ENCODE measurements at places on chromosomes 3 and 15.

- peak; percentile 30 for DNase-seq
Observed at GRCh38 chr3:94024385-94024784, 4.0 kb downstream of the STX19 start.

DNA sequence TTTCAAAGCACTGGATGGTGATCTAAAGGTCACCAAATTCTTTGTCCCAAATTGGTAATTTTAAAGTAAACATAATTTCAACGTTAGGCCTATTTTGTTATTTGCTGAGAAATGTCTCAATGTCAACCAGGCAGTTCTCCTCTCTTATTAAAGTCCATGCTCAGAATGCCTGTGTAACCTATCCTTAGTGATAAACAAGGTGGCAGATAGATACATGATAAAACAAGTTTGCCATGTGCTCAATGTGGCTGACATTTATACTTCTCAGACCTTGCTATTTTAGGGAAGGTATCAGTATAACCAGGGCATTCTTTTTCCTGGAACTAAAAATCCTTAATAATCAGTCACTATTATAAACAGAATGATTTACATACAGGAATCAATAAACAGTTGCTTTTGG lies 8.5 kb downstream of the MBNL1 start:
- no peak for DNase-seq

DNA sequence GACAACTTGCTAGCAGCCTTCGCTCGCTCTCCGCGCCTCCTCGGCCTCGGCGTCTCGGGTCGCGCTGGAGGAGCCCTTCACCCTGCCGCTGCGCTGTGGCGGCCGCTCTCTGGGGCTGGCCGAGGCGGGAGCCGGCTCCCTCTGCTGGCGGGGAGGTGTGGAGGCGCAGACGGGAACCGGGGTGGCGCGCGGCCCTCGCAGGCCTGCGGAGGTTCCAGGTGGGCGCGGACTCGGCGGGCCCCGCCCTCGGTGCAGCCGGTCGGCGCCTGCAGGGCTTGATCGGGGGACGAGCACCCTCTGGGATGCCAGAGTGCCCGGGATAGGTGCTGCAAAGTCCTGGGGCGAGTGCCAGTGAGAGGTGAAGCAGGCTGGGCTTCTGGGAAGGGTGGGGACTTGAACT lies 989.9 kb downstream of the ROBO2 start:
- no peak for DNase-seq

DNA sequence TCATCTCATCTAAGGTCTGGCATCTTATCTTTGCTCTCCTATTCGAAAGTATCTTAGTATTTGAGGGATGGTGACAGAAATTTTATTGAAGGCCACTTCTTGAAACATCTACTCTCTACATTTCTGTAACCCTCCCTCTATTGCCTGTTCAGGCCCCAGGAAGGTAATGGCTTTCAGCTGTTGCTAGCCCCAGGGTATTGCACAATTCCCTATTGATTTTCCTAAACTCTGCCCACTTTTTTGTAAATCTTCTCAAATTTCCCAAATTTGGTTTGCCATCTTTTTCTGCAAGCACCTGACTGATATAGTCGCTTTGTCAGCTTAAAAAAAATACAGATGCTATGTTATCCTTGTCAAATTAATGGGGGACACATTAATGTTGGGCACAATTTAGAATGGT lies 242.1 kb downstream of the RAP2B start:
- peak; percentile 10 for DNase-seq

GRCh38 chr3:72821161-72821781 lies 27.0 kb downstream of the SHQ1 start:
- DNase-seq = peak; percentile 76

DNA sequence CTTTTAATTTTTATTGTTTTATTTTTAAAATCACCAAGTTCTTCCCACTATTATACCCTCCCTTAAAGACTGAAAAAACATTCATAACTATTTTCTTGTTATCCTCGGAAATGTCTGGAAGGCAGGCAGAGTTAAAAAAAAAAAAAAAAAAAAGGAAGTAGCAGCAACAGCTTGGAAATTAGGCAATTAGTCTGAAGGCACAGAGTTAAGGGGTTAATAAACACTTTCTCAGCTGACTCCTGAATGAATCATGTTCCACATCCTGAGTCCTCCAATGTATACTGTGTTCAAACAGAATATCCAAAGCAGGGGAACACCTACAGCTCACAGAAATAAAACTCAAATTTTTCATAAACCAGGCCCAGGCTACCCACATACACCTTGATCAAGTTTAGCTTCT lies 5.8 kb downstream of the HEXA start:
- no peak for DNase-seq

- no peak for DNase-seq
Observed at GRCh38 chr15:70376031-70376928, 278.6 kb upstream of the TLE3 start.

GRCh38 chr3:126307591-126308393 lies 49.4 kb downstream of the KLF15 start:
- no peak for DNase-seq

DNA sequence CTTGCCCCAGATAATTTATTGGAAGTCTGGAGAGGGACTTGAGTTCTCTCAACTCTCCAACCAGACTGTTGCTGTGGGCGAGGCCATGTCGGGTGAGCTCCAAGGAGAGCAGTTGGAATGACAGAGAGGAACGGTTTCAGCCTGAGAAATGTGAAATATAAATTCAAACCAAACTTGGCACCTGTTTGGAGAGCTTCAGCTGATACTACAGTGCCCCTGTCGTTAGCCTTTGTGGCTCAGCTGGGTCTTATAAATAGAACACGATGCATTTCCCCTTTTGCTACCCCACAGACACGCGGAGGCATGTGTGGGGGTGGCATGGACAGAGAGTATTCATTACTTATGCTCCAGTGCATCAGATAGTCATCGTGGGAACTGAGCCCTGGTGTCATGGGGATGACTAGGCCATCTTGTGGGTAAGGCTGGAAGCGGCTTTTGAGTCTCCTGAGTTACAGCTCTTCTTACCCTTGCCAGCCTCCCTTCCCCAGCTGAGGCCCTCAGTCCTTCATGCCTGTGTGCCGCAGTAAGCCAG lies 15.6 kb downstream of the SMAD3 start:
- DNase-seq = peak; percentile 95

DNA sequence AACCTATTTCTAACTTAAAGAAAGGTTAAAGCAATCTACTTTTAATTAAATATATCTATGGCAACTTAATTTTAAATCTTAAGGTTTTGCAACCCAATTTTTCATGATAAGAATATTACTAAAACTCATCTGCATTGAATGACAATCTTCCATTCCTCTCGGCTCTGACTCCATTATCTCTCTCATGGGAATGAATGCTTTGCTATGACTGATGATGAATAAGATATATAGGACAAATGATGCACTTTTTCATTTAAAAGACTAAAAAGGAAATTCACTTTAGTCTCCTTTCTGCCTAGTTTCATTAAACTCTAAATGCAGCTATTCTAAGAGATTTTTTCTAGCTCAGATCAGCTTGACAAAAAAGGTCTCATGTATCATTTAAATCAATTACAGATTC lies 68.7 kb downstream of the GBE1 start:
- peak; percentile 57 for DNase-seq

DNA sequence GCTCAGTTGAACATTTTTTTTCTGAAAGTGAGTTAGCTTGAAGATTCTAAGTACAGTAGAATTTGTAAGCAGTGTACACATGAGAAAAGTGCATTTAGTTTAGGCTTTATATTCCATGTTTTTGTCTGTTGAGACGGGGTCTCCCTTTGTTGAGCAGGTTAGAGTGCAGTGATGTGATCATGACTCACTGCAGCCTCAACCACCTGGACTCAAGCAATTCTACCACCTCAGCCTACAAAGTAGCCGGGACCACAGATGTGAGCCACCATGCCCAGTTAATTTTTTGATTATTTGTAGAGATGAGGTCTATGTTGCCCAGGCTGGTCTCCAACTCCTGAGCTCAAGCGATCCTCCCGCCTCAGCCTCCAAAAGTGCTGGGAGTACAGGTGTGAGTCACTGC lies 5.3 kb upstream of the CSNK1G1 start:
- no peak for DNase-seq

DNA sequence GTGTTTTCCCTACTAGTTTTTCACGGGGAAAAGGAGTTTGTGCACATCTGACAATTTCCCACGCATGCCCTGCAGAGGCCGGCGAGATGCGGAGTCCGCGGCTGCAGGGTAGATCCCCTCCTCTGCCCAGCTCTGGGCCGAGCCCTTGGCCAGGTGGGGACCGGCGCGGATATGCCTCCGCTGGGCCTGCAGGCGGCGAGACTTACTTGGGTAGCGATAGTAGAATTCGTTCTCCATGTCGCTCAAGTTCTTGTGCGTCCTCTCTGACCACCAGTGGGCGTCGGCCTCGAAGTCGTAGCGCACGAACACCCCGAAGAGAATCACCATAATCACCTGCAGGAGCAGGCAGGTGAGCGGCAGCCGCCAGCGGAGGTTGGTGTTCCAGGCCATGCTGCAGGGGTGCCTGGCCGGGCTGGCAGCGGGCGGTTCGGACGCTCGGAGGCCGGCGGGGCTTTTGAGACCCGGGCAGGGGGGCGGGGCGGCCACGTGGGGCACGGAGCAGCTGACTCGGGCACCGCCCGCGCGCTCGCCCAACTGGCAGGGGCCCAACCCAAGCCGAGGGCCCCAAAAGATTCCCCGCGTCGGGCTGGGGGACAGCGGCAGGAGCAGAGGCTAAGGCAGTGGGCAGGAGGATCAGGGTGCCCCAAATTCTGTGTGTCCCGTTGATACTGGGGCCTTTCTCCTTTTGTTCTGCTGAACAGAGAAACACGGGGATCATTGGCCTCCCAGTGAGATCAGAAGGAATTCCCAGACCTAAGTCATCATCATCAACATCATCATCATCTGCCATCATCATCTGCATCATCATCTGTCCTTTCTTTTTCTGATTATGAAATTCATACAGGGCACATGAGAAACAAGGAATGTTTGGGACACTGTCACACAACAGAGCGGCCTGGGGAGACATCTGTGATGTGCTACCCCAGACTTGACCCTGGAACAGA lies at the start of gene RHCG:
Gene RHCG, minus strand, starts transcription at position 429 of the 944 bp plus-strand sequence. Its CDS starts 39 bp downstream, at position 390.
- DNase-seq = peak; percentile 51

DNA sequence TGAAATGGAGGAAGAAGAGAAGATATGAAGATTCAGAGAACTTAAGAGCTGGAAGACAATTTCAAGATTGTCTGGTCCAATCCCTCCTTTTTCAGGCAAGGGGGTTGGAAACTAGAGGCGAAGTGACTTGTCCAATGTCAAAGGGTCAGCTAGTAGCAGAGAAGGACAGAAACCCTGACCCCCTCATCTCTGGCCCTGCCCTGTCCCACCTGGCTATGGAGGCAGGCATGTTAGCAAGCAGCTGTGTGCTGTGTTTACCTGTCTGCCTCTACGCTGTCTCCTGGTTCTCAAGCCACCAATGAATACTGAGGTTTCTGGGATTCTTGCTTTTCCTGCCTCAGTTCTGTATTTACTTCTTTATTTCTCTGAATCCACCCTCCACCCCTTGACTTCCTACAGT lies 342 bp downstream of the TGM5 start:
- DNase-seq = no peak

DNA sequence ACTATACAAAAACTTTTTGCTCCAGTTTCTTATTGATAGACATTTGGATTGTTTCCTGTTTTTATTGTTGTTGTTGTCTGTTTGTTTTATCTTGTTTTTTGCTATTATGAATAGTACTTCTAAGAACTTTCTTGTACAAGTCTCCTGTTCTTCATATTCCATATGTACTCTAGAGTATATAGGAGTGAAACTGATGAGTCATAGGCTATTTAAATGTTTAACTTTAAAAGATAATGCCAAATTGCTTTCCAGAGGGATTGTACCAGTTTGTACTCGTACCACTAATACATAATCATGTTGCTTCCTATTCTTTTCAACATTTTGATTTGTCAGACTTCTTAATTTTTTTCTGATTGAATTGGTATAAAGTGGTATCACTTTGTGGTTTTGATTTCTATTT lies 19.6 kb downstream of the LRRC49 start:
- no peak for DNase-seq

DNA sequence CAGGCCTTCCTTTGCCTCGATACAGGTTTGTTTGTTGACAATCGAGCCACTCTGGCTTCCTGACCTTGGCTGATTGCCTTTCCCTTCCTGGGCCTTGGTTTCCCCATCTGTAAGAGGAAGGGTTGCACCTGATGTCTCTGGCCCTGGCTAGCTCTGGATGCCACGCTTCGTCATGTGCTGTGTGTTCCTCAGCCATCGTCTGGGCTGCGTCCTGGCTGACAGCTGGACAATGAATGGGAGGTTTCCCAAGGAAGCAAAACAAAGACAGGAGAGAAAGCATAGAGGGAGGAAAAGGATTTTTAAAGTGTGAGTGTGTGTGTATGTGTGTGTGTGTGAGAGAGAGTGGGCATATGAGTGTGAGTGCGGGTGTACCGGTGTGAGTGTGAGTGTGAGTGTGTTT lies 65.2 kb upstream of the HACD2 start:
- DNase-seq = no peak

- DNase-seq = no peak
Observed at GRCh38 chr3:184907681-184908649, 96.0 kb downstream of the VPS8 start.

GRCh38 chr3:137471130-137471529 lies 293.0 kb upstream of the SOX14 start:
- DNase-seq = no peak

DNA sequence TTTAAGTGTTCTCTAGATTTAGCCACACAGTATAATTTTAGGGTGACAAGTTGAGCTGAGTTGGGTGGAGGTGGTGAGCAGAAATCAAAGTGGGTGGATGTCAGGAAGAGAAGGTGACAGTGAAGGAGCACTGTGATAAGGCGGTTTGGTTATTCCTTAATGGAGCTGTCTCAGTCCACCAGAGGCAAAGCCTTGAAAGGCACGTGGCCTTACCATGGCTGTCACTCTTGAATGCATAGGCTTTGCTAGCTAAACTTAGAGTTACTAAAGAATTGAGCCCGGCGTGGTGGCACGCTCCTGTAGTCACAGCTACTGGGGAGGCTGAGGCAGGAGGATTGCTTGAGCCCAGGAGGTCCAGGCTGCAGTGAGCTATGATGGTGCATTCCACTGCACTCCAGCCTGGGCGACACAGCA lies 560 bp upstream of the TTLL13 start:
- no peak for DNase-seq

DNA sequence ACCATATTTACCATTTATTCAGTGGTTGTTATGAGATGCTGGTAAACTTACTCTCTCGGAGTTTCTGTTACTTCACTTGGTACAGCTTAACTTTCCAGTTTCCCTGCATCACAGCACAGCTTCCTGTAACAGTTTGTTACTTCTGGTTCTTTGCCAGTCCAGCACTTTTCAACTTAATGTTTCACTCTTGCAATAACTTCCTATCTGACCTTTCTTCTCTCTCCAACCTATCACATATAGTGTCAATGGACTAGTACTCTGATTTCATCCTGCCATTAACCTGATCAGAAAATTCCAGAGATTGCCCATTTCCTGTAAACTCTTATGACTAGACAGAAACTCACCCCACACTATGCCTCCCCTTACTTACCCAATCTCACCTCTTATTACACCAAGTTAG lies 3.9 kb upstream of the ATP11B start:
- DNase-seq = no peak
